ENCODE measurements at places on chromosomes 16 and 17.

- DNase-seq = no peak
Observed at GRCh38 chr17:74882517-74883240, 9.9 kb upstream of the FDXR start.

- no peak for DNase-seq
Observed at GRCh38 chr16:15694499-15694898, 44.5 kb downstream of the NDE1 start.

DNA sequence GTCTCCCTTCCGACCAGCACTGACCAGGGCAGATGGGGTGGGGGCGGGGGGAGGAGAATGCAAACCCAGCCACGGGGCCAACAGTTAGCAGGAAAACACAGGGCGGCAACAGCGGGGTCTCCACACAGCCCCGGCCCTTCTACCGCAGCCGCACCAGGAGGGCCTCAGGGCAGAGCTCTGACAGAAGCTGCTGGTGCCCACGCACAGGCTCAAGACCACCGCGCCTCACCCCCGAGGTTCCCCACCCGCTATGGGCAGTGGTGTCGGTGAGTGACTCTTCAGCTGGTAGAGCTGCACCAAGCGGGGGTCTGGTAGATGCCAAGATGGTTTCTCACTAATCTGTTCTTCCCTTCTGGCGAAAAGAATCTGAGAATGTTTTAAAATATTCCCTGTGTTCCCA is 16.1 kb downstream of the HAGH start:
- DNase-seq = no peak

GRCh38 chr16:86370062-86370461 is 140.3 kb upstream of the FOXF1 start:
- DNase-seq = no peak

DNA sequence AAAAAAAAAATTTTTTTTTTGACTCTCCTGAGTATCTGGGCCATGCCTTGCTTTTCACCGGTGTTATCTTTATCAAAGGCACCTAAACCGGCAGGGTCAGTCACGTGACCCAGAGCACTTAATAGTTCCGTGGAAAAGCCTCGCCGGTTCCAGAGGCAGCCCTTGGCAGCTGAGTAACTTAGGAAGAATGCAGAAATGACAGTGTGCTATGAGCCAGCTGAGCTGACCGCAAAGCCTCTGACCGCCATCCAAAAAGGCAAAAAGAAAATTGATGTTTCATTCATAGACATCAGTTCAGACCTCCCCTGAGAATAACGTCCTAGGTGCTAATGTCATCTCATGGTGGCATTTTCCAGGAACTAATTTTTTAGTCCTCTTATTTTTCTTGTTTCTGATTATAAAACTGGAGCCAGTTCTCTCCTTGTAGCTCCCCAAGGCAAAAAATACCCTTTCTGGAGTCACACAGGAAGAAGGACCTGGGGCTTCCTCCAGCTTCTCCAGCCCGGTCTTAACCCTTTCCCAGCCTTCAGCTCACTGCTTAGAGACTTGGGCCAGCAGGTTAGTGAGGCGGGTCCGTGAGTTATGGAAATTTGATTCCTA is 122.6 kb downstream of the SOCS1 start:
- no peak for DNase-seq

DNA sequence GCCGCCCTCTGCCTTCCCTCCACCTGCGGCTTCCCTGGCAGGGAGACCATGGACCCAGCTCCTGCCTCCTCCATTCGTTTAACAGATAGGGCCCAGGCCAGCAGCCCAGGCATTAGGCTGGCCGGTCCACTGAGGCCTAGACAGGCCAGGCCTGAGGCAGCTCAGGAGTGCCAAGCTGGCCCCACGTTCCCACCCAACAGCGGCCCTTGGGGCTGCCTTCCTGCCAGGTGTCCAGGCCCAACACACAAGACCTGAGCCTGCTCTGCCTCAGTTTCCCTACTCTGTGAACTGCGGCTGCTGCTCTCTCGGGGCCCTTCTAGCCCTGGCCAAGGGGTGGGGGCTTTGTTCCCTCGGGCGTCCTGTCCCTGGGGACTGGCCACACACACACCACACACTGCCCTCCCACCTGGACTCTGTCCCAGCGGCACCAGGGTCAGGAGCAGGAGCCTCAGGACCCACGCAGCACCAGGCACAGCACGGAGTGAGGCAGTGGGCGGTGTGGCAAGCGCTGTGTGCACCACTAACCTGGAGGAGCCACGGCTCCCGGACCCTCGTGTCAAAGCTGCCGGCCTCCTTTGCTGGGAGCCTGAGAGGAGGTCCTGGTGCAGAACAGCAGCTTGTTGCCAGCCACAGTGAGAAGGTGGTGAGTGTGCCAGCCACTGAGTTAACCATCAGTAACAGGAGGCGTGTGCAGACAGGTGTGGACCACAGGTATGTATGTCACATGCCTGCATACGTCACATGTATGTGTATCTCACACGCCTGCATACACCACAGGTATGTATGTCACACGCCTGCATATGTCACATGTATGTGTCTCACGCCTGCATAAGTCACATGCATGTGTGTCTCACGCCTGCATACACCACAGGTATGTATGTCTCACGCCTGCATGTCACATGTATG is 14.6 kb upstream of the CDH15 start:
- DNase-seq = no peak

DNA sequence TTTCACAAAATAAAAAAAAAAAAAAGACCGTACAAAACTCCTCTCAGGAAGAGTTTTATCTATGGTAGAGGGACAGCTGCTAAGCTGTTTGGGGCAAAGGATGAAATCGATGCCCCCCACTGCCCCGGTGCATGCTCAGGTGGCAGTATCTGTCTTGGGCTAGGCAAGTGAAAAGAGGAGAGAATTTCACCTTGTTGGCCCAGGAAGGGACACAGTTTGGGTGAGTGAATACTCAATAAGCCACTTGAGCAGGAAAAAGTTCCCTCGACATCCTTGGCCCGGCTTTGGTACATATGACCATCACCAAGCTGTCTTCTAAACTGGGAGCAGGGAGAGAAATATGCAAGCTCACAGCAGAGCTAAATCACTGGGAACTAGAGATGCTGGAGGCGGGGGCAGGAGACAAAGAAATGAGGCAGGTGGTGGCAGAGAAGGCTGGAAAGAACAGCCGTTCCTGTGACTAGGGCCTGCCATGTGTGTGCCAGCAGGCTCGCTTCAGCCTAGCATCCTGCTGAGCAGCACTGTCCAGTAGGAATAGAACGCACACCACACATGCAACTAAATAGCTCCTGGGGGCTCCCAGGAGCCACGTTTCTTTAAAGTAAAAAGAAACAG is 8.2 kb upstream of the EIF1 start:
- DNase-seq = no peak

- DNase-seq = no peak
Observed at GRCh38 chr16:3957344-3957980, 76.9 kb upstream of the CREBBP start.

- peak; percentile 78 for DNase-seq
Observed at GRCh38 chr17:50556803-50557202, 3.7 kb upstream of the CACNA1G start.

DNA sequence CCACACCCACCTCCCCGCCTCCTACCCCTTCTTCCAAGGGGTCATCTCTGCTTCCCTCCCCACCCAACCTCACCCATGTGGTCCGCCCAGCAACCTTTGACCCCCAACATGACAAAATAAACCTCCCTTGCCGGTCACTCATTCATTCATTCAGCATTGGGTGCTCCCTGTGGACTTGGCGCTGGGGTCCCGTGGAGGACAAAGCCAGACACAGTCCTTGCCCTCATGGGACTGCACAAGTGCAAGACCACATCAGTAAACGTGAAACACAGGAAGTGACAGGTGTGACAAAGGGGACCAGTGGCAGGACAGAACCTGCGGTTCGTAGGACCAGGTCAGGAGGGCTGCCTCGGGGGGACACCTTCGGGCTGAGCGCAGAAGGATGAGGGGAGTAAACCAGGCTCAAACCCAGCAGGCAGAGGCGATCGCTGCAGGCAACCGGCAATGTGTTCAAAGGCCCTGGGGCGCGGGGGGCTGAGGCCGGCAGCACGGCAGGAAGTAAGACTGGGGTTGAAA is 185.4 kb downstream of the SEC14L1 start:
- DNase-seq = no peak

- peak; percentile 72 for DNase-seq
Observed at GRCh38 chr16:54928411-54929089, 2.1 kb upstream of the IRX5 start.

GRCh38 chr17:1030684-1031532 is 34.0 kb downstream of the TIMM22 start:
- no peak for DNase-seq

DNA sequence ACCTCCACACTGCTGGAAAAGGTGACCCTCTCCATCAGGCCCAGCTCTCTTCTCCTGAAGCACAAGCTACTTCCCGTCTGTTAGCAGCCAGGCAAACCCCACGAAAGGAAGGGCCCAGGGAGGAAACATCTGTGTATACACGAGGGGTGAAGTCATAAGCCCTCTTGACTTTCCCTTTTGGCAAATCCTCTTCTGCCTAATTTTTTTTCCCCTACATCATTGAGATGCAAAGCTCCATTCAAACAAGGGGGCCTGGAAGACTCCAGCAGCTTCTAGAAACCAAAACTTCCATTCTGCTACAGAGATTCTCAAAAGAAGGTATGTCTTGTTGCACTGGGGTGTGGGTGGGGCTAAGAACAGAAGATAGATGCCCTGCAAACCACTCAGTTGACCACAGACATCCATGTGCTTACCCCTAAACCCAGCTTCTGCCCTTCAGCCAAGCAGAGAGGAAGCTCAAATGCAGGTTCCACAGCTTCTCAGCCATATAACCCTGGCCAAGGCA is 145.6 kb upstream of the RCVRN start:
- no peak for DNase-seq

GRCh38 chr17:70104791-70105523 is 29.9 kb downstream of the KCNJ16 start:
- no peak for DNase-seq

DNA sequence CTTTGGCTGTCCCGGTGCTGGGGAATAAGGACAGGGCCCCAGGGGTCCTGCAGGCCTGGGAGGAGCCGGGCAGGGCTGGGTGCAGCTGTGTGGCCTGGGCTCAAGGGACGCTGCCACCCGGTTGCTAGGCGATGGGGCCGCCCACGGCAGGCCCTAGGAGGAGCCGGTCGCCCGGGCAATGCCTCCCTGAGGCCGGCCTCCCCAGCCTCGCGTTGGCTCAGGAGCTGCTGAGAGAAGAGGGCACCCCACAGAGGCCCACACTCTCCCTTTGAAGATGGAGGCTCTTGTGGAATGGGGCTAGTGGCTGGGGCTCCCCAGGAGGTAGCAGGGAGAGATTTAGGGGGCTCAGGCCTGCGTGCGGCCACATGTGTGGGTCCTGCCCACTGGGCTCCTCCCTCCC is at the start of gene CIBAR2:
TSS of gene CIBAR2 (minus strand) at position 109 of the 400 bp plus-strand sequence. CDS start 120 bp downstream, outside the sequence.
- DNase-seq = peak; percentile 9

DNA sequence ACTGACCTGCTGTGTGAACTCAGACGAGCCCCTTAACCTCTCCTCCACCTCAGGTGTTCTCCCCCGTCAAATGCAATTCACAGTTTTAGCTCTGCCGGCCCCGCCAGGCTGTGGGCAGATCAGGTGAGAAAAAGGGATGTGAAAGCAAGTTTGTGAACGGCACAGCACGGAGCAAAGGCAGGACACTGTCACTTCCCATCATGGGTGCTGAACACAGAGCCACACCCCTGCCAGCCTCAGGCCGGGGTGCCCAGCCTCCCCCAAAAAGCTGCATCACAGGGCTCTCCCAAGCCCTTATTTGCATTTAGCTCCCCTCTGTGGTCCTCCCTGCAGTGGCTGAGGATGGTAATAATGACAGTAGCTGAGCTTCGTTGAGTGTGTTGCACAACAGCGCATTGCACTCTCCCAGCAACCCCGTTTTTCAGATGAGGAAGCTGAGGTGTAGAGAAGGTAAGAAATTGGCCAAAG is 88.8 kb upstream of the TNRC6C start:
- no peak for DNase-seq

GRCh38 chr16:88982286-88983084 is 5.5 kb upstream of the CBFA2T3 start:
- DNase-seq = no peak

DNA sequence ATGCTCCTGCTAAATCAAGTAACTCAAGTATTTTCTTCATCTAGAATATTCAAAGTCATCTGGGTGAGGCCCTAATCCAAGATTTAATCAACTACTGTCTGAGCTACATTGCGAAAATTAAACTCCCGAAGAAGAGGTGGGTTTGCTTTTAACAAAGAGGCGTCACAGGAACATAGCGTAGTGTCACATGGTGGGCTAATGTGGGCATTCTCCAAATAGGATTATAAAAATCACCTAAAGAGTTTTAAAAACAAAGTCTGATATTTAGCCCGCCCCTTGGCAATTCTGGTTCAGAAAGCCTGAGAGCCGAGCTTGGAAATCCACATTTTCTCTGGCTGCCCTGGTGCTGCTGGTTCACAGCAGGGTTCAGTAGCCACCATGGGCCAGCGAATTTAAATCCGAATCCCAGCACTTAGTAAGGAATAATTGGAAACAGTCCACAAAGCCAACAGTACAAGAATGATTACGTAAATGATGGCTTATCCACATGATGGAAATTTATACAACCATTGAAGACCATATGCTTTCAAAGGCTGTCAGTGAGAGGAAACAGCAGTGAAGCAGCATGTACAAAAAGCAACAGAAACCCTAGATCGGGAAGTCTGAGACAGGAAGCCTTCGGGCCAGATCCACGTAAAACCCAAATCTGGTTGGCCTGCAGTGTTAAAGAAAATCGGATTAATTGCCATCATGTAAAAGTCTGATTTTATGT is 8.8 kb downstream of the PMM2 start:
- no peak for DNase-seq

GRCh38 chr17:49327835-49328784 is 33.9 kb downstream of the ZNF652 start:
- no peak for DNase-seq

- no peak for DNase-seq
Observed at GRCh38 chr16:47250983-47251382, 107.2 kb upstream of the NETO2 start.

- no peak for DNase-seq
Observed at GRCh38 chr16:17082095-17082882, 388.5 kb downstream of the XYLT1 start.

GRCh38 chr17:13837417-13837816 is 231.9 kb upstream of the COX10 start:
- DNase-seq = no peak

- DNase-seq = no peak
Observed at GRCh38 chr17:77216486-77216885, 75.7 kb downstream of the SEC14L1 start.

GRCh38 chr16:88941913-88942909 is 34.8 kb downstream of the CBFA2T3 start:
- DNase-seq = peak; percentile 6
